ENCODE measurements at places on chromosomes 16 and 17.
A peak's percentile ranks its signal among the peaks of the same experiment; 100 is the strongest.

- DNase-seq: no peak
Measured at GRCh38 chr17:68344701-68345136, 53.4 kb downstream of the ARSG start.

- no peak for DNase-seq
Measured at GRCh38 chr17:31572341-31572740, 180.9 kb downstream of the RAB11FIP4 start.

DNA sequence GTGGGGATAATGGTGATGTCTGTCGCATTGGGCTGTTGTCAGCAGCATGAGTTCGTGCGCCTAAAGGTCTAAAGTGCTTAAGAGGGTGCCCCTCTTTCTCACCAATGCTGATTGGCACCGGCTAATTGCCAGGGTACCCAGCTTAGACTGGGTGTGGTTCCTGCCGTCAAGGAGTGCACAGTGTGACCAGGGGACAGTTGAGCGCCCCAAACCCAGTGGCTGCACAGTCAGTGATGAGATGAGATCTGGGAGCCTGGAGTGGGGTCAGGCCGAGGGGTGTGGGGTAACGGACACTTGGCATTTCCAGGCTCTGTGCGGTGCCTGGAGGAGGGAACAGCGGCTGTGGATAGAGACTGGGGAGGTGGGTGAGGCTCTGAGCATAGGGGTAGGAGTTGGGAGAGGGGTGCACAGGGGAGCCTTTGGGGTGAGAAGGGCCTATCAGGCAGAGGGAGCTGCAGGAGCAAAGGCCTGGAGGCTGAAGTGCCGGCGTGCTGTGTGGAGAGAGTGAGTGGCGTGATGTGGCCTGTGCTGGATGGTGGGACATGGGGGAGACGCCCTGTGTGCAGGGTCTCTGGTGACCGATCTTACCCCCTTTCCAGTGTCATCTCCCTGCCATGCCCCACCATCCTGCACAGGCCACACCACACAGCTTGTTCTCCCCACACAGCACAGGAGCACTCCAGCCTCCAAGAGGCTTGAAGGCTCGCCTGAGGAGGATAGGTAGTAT lies 58.3 kb downstream of the SNX20 start:
- DNase-seq: no peak

DNA sequence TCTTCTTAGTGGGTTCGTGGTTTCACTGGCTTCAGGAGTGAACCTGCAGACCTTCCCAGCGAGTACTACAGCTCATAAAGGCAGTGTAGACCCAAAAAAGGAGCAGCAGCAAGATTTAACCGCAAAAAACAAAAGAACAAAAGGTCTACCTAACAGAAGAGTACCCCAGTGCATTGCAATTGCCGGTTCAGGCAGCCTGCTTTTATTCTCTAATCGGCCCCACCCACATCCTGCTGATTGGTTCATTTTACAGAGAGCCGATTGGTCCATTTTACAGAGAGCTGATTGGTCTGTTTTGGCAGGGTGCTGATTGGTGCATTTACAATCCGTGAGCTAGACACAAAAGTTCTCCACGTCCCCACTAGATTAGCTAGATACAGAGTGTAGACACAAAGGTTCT lies 2.0 kb upstream of the ARRB2 start:
- no peak for DNase-seq

DNA sequence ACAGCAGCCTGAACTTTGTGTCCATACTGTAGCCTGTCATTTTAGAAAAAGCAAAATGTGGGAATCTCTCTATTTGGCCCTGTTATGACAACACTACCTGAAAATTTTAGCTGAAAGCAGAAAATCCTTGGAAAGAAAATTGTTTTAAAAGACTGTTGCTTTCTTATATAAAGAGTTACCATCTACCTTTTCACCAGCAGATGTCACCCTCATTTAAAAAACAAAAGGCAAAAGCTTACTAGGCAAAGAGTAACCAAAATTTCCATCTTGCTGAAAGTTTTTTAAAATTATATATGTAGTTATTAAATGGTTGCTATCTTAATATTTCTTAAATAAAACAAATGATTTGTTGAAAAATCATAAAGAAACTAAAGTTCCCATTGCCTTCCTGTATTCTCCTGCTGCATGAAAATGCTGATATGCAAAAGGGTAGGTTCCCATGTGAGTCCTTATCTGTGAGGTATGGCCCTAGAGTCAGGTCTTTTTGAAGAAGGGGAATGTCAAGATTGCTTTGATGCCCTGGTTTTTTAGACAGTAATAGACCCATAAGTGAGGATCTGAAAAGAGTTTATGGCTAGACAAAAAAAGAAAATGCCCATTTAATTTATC lies 61.0 kb downstream of the TNRC6C start:
- peak; percentile 55 for DNase-seq

- DNase-seq: peak; percentile 82
Measured at GRCh38 chr17:17849147-17849820, 12.5 kb upstream of the SREBF1 start.

DNA sequence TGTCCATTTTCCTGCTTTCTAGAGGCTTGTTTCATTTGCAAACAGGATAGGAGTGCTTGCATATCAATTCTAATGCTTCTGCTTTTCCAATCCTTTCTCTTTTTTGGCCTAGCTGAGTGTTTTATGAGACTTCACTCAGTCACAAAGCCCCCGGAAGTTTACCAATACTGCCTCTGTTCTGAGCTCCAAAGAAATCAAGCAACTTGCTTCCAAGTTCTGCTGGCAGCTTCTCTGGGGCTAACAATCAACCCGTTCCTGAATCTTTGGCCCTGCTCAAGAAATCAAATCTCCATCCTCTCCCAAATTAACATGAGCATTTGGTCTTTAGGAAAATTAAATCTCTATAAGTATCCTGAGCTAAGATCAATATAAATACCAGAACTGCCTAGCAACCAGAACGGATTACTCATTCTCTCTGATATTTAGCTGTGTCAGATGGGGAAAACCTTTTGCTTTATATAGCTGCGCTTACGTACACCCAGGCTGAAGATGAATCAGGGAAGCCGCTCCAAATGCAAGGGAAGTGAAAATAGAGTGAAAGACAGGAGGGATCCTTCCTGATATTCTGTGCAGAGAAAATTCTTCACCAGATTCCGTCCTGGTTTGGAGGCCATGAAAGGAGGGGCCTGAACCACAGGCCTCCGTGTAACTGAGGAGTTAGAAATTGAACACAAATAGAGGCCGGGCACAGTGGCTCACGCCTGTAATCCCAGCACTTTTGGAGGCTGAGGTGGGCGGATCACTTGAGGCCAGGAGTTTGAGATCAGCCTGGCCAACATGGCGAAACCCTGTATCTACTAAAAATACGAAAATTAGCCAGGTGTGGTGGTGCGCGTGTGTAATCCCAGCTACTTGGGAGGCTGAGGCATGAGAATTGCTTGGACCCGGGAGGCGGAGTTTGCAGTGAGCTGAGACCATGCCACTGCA lies 23.3 kb upstream of the GRB2 start:
- DNase-seq: peak; percentile 84

DNA sequence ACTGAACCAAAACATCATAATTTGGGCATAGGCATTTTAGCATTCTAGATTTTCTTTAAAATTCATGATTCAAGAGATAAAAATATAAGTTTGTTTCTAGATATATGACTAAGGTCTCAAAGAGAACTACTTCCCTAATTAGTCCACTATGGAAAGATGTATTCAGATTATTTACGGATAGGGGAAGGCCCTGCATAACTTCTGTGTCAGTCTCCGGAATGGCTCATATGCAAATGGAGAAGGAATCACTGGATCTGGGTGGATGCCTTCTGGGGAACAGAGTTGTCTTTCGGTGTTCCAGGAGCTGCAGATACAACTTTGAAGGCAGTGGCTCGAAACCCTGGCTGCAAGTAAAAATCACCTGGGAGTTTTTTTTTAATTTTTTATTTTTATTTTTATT lies 17.1 kb upstream of the WFIKKN2 start:
- DNase-seq: no peak

GRCh38 chr16:12341423-12341822 lies 364.9 kb downstream of the SNX29 start:
- peak; percentile 70 for DNase-seq

DNA sequence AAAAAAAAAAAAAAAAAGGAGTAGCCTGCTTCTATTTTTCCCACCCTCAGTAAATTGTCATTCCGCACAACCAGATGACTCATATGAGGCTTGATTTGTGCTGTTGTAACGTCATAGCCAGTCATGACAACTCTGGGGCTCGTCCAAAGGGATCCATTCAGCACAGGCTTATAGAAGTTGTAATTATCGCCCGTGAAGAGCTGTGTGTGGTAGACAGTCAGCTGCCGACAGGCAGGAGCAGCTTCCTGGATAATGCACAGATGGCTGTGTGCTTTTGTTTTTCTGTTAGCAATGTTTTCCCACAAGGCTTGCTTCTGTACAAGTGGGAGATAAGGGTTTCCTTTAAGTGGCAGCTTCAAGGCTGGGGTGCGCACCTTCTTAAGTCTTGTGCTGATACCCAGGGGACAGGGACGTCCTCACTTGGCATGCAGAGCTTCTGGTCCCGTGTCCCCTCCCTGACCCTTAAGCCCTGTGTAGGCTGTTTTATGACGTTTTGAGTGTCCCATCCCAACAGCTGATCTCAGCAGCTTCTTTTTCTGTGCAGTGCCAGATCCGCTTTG lies 26.0 kb downstream of the SNX29 start:
- DNase-seq: peak; percentile 96

GRCh38 chr17:67221062-67221998 lies 23.7 kb downstream of the HELZ start:
- peak; percentile 37 for DNase-seq

- no peak for DNase-seq
Measured at GRCh38 chr17:6908807-6909206, 77.3 kb upstream of the TEKT1 start.

- DNase-seq: no peak
Measured at GRCh38 chr16:84879569-84880487, 60.0 kb downstream of the CRISPLD2 start.

DNA sequence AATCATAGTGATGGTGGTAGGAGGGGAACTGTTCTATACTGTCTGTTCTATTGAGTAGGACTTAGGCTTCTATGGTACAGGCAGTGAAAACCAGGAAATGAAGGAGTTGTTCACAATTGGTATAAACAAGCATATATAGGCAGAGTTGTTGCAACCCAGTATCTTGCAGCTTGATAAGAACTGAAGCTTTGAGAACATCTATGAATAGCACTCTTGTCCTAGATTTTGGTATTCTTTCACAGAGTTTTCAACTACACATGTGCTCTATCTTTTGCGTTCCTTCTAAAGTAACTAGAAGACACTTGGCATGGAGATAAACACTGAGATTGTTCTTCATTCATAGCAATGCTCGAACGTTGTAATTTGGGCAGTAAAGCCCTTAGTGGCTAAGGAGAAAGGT lies 91.8 kb downstream of the KCNJ2 start:
- no peak for DNase-seq

- DNase-seq: no peak
Measured at GRCh38 chr17:2750721-2751120, 1.3 kb upstream of the CCDC92B start.

DNA sequence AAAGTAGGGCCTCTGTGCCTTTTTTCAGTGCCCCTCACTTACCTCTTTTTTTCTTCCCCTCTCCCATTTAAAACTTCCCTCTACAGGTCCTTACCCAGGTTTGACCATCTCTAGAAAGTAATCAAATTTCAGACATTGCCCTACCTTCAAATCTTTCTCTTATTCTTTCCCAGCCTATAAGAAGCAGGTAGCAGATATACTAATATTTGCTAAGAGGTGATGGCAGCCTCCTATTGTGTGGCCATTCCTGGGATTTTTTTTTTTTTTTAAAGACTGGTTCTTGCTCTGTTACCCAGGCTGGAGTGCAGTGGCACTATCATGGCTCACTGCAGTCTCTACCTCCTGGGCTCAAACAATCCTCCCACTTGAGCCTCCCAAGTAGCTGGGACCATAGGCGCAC lies 111.1 kb upstream of the HAS3 start:
- DNase-seq: no peak

DNA sequence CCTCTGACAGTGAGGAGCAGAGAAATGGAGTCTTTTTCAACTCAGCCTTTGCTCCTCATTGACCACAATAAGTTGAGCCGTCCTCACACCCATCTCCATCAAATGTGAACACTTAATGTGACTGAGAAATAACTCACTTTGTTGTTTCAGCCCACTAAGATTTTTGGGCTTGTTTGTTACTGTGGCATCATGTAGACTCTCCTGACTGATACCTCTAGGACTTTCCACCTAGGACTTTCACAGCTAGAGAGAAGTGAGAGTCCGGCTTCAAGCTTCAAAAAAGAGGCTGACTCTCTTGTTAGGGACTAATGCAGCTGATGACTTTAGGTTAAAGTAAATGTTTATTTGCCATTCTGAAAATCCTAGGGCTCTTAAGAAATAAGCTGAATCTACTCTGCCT lies 435.0 kb downstream of the TMEM114 start:
- no peak for DNase-seq

DNA sequence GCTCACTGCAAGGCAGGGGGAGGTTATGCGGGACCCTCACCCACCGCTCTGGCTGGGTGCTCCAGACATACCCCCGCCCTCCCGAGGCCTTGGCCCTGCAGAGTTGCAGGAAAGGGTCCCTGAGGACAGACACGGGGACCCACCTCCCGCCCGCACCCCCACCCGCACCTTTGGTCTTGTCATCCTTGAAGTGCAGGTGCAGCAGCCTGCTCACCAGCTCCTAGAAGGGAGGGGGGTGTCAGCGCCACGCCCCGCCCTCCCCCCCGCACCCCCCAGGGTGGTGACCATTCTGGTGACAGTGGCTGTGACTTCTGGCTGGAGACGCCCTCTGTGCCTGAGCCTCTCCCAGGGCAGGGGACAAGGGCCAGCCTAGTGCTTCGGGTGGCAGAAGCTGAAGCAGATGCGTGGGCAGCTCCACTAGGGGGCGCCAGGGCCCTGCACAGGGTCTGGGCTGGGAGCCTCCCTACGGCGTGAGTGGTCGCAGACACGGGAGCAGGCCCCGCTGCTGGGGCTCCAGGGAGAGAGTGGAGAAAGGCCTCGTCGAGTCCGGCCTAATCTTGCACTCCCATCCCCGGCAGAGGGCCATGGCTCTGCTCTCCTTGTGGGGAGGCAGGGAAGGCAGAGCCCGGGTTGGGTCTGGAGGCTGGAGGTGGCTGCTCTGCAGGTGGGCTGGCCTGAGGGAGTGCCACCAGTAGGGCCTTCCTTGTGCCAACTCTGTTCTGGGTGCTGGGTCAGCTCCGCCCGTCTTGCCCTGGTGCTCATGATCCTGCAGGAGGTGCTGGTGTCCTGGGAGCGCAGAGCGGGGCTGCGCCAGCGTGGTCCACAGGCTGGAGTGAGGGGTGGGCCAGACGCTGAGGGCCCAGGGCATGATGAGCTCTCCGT lies 2.7 kb downstream of the CENPX start:
- peak; percentile 28 for DNase-seq

DNA sequence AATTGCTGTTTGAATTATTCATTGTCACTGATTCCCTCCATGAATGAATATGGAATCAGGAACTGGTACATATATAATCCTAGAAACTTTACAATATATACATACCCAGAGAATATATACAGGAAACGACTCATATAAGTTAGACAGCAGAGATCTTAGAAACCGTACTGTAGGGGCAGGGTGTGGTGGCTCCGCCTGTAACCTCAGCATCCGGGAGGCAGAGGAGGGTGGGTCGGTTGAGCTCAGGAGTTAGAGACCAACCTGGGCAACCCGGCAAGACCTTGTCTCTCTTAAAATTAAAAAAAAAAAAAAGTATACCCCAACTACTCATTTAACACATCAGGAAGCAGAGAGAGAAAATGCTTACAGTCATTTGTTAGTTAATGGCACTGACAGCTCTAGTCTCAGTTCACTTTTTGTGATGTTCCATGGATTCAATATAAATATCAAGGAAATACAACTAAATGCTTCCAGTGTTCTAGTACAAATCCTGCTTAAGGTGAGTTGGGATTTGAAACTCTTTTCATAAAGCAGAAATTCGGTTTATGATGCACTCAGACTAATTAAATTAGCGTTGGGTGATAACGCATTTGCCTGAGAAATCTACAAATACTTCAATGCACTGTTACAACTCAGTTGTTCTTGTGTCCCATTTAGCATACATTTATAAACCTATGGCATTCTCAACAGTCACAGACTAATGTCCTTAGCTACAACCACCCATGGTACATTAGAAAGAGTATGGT lies 5.6 kb downstream of the GLG1 start:
- no peak for DNase-seq
